ENCODE measurements at places on chromosomes 7 and 10. TPM values are rescaled to one million over a fixed set of nuclear protein-coding genes. Genes with fewer than 3 reads are reported as not detected.

GRCh38 chr7:88361357-88361756 lies 54.7 kb upstream of the STEAP4 start:
- DNase-seq = no peak
- H3K36me3 ChIP-seq = no peaks in the 10 kb centered on the region
- peaks cover 2% of the 10 kb centered on the region for H3K4me1 ChIP-seq
- no peak overlapping the region for H3K4me3 ChIP-seq
- H3K27ac ChIP-seq = no peak overlapping the region

GRCh38 chr7:142487124-142487523 lies 229.3 kb upstream of the PRSS58 start:
- no peak overlapping the region for H3K27ac ChIP-seq
- DNase-seq = no peak
- no peaks in the 10 kb centered on the region for H3K27me3 ChIP-seq
- no peak overlapping the region for H3K4me3 ChIP-seq

The TDRD1 gene
- total RNA-seq = 0.16 TPM

The SYT15 gene
- total RNA-seq = 1.3 TPM
